ENCODE measurements at places on chromosomes 6 and 20. TPM values are rescaled to one million over a fixed set of nuclear protein-coding genes. Genes with fewer than 3 reads are reported as not detected.

ANKRD66 gene
- not detected for total RNA-seq

IFNGR1 gene
- total RNA-seq, result 50.2 TPM

LST1 gene
- not detected for total RNA-seq

NNAT gene
- 4.6 TPM for total RNA-seq

HUS1B gene
- total RNA-seq, result not detected

CITED2 gene
- 377 TPM for total RNA-seq

FAM184A gene
- total RNA-seq, result under 0.01 TPM

Data from myometrial cell (primary cell).